H9 (cell line): ENCODE measurements at places on chromosomes 5 and 9. TPM values are rescaled to one million over a fixed set of nuclear protein-coding genes. Genes with fewer than 3 reads are reported as not detected.

GABRG2 gene
- 0.98 and 2.9 TPM in 2 replicates for total RNA-seq

UBE2QL1 gene
- 0.11 and 0.15 TPM in 2 replicates for total RNA-seq

RAB3C gene
- 11.5 and 16.3 TPM in 2 replicates for total RNA-seq

CARTPT gene
- total RNA-seq = not detected in 2 replicates

GABRA6 gene
- not detected in 2 replicates for total RNA-seq

SPAAR gene
- total RNA-seq = 0.26 TPM in 1 of 2 replicates, not detected in the other

BARX1 gene
- 1.2 TPM in 2 replicates for total RNA-seq

TRPM6 gene
- total RNA-seq = 0.57 and 0.86 TPM in 2 replicates

DNA sequence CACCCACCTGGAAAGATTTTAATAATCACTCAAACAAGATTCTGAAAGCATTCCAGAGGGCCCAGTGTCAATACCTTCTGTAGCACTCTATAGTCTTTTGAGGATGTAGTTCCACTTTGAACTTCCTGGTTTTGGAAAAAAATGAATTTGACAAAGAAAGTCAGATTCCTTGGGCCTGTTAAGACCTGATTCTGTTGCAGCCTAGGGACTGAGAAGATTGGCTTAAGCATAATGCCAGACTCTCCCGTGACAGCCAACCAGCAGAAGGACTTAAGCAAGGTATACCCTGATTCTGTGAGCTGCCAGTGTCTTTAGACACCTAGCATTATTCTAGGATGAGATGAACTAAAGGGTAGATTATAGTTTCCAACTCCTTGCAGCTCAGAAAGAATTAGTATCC lies 6.8 kb downstream of the SPINK5 start:
- no peak for DNase-seq
- H3K27me3 ChIP-seq = no peaks in the 10 kb centered on the region
- H3K36me3 ChIP-seq = no peaks in the 10 kb centered on the region

DNA sequence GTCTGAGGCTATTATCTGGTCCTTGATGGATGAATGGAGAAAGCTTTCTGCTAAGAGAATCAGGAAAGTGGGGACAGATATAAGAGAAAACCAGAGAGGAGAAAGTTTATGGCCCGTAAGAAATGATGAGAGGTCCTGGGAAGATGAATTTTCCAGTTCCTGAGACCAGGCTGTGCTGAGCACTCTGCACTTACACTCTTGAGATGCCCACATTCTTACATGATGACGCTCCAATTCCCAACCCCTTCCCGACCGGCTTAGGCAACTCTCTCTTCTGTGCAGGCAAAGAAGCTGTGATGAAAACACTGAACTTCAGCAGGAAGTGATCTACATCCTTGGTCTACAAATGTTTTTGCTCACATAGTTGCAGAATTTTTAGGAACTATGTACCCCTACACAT lies 417.0 kb downstream of the ARHGEF28 start:
- no peak overlapping the region for H3K27ac ChIP-seq
- H3K4me1 ChIP-seq = no peaks in the 10 kb centered on the region
- H3K27me3 ChIP-seq = no peaks in the 10 kb centered on the region

DNA sequence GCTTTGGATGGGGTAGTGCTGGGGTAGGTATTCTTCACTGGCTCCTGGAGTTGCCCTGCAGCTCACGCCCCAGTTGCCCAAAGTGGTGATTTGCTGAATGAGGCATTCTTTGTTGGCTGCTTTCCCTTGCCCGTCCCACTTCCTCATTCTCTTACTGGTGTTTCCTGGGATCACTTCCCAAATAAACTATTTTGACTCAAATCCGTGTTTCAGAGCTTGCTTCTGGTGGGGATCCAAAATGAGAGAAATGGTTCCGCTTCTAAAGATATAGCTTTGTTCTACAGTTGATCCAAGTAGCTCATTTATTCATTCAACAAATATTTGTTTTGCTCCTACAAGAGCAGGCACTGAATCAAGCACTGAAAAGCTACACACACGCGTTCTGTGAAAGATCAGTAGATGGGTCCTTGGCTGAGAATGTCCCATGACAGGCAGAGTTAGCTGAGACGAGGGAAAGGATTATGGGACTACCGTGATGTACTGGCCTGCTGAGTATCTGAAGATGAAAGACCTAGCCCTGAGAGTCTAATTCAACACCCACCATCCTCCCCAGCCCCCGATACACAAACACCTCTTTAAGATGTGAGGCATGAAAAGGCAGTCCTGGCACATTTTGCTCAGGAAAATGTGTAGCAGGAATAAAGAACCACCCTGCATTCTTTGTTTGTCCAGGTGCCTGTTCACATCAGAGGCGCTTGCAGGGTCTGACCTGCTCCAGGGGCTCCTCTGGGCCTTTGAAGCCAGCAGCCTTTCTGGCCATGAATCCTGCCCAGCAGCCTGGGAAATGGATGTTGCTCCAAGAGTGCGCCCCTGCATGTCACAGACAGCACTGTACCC lies 143.1 kb upstream of the RANBP3L start:
- H3K27ac ChIP-seq = no peak overlapping the region
- DNase-seq = no peak
- no peaks in the 10 kb centered on the region for H3K27me3 ChIP-seq
- H3K4me1 ChIP-seq = no peaks in the 10 kb centered on the region
- H3K4me3 ChIP-seq = no peak overlapping the region
- no peaks in the 10 kb centered on the region for H3K36me3 ChIP-seq

GRCh38 chr5:83924891-83925290 lies 204.2 kb upstream of the HAPLN1 start:
- H3K4me3 ChIP-seq = no peak overlapping the region
- no peaks in the 10 kb centered on the region for H3K36me3 ChIP-seq
- no peaks in the 10 kb centered on the region for H3K27me3 ChIP-seq
- DNase-seq = no peak
- no peak overlapping the region for H3K27ac ChIP-seq

GRCh38 chr5:64074533-64074932 lies 91.1 kb upstream of the RNF180 start:
- DNase-seq = peak; percentile 38
- no peaks in the 10 kb centered on the region for H3K36me3 ChIP-seq
- H3K27me3 ChIP-seq = no peaks in the 10 kb centered on the region

GRCh38 chr5:129902816-129903215 lies 1.4 kb upstream of the CHSY3 start:
- H3K36me3 ChIP-seq = no peaks in the 10 kb centered on the region
- H3K27ac ChIP-seq = no peak overlapping the region
- DNase-seq = no peak
- H3K4me1 ChIP-seq = no peaks in the 10 kb centered on the region
- 0 out of 3 replicates have a peak overlapping the region, but pooled peaks have one; percentile 31 for H3K4me3 ChIP-seq
- peaks cover 13% of the 10 kb centered on the region; the same call in 1 of the 2 replicates for H3K27me3 ChIP-seq

GRCh38 chr9:130138791-130139190 lies 33.4 kb upstream of the NCS1 start:
- no peak for DNase-seq
- no peaks in the 10 kb centered on the region for H3K27me3 ChIP-seq
- H3K4me3 ChIP-seq = 0 out of 3 replicates have a peak overlapping the region, but pooled peaks have one; percentile 58
- H3K27ac ChIP-seq = no peak overlapping the region

DNA sequence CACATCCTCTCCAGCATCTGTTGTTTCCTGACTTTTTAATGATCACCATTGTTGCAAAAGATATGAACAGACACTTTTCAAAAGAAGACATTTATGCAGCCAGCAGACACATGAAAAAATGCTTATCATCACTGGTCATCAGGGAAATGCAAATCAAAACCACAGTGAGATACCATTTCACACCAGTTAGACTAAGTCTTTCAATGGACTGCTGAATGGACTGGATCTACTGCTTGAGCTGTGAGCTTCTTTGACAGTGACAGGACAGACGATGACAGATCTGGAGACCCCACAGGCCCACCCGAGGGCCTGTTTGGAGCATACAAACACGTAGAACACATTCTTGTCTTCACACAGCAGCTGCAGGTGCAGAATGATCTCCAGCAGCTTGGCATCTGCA lies 266.1 kb upstream of the RIOK2 start:
- H3K4me3 ChIP-seq = no peak overlapping the region
- H3K27me3 ChIP-seq = no peaks in the 10 kb centered on the region
- no peak overlapping the region for H3K27ac ChIP-seq

- no peak overlapping the region for H3K27ac ChIP-seq
- no peaks in the 10 kb centered on the region for H3K36me3 ChIP-seq
- no peak for DNase-seq
- H3K4me1 ChIP-seq = peaks cover 5% of the 10 kb centered on the region
- no peak overlapping the region for H3K4me3 ChIP-seq
These were observed 113.7 kb downstream of the RASEF start for GRCh38 chr9:82949203-82949602.

DNA sequence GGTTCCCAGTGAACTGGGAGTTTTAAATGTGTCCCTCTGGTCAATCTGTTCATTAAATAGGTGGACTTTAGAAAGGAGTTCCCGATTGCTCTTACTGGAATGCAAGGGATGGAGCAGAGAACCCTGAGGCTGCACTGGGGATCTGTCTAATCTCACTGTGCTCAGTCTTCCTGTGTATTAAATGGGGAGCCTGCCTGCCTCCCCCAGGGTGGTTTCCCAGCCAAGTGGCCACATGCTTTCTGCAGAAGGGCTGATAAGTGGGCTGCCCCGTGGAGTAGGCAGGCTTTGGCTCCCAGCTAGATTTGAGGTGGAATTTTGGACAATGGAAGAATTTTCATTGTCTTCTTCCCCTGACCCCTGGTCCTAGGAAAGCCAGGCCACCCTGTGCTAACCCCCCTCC lies 14.0 kb upstream of the PHYHD1 start:
- peaks cover 3% of the 10 kb centered on the region; the same call in 1 of the 2 replicates for H3K4me1 ChIP-seq
- no peak overlapping the region for H3K27ac ChIP-seq
- H3K36me3 ChIP-seq = peaks cover 45% of the 10 kb centered on the region

GRCh38 chr9:18111146-18111545 lies 362.8 kb upstream of the ADAMTSL1 start:
- no peak overlapping the region for H3K4me3 ChIP-seq
- no peak for DNase-seq
- no peak overlapping the region for H3K27ac ChIP-seq
- H3K36me3 ChIP-seq = no peaks in the 10 kb centered on the region
- no peaks in the 10 kb centered on the region for H3K27me3 ChIP-seq
- H3K4me1 ChIP-seq = peaks cover 1% of the 10 kb centered on the region; the same call in 1 of the 2 replicates

DNA sequence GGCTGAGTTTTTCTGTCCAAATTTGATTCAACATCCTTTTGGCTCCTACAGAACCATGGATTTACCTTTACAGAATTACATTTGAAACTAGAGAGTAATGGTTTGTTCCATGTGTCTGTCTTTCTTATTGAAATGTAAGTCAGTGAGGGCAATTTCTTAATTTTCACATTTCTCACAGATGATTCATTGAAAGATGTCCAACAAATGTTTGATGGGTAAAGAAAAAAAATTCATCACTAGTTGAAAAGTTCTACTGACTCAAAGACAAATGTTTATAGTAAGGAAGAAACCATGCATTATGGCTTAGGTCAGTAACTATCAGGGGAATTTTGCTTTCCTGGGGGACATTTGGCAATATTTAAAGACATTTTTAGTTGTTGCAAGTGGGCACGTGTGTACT lies 131.6 kb upstream of the TRPM3 start:
- DNase-seq = no peak
- no peak overlapping the region for H3K27ac ChIP-seq
- H3K36me3 ChIP-seq = no peaks in the 10 kb centered on the region
- no peaks in the 10 kb centered on the region for H3K27me3 ChIP-seq
- H3K4me1 ChIP-seq = peaks cover 2% of the 10 kb centered on the region; the same call in 1 of the 2 replicates

DNA sequence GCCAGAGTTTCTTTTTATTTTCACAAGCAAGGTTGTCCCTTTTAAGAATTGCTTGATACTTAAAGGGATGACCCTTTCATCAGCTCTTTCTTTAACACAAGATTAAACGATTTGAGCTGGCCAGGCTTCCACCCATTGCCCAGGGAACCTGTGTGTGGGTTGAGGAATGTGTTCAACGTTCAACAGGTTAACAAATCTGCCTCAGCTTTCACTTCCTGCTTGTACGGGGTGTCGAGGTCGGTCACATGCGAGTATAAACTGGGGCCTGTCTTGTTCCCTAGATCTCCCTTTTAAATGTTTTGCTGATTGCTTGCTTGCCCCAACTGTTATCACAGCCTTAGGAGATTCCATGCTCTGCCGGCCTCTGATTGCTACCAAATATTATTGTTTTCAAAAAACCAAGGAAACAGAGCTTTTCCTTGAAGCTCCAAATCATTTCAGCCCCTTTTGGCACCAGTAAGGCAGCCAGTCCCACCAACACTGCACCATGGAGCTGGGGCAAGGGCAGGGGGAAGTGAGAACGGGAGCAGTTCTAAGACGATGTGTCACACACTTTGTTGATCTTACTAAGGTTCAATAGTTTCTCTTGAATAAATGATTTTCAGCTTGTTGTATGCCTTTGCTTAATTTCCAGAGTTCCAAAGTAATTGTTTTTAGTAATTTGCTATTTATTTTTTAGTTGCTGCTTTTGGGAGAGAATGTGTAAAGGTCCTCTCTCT lies 10.7 kb upstream of the CLK4 start:
- H3K36me3 ChIP-seq = no peaks in the 10 kb centered on the region
- H3K4me3 ChIP-seq = no peak overlapping the region
- H3K4me1 ChIP-seq = no peaks in the 10 kb centered on the region
- H3K27ac ChIP-seq = no peak overlapping the region

DNA sequence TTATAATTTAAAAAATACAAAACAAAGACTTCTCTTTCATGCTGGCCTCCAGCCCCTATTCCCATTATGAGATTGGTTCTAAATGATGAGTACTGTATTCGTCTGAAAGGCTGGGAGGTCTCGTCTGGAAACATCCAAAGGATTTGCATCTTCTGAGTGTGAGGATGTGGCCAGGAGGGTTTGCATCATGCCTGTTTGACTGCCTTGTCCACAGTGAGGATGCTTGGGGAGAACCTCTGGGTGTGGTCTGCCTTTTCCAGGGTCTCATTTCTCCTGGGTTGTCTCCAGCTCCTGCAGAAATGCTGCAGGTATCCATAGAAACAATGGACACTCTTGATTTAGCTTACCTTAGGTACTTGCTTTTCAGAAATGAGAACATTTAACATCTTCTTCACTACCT lies 26.4 kb upstream of the CXCL14 start:
- no peak overlapping the region for H3K27ac ChIP-seq
- H3K4me3 ChIP-seq = no peak overlapping the region
- no peaks in the 10 kb centered on the region for H3K36me3 ChIP-seq
- H3K4me1 ChIP-seq = no peaks in the 10 kb centered on the region
- DNase-seq = no peak
- no peaks in the 10 kb centered on the region; the same call in 1 of the 2 replicates for H3K27me3 ChIP-seq

- no peak overlapping the region for H3K4me3 ChIP-seq
- H3K27me3 ChIP-seq = no peaks in the 10 kb centered on the region
- no peak overlapping the region for H3K27ac ChIP-seq
- peaks cover 4% of the 10 kb centered on the region; the same call in 1 of the 2 replicates for H3K4me1 ChIP-seq
- H3K36me3 ChIP-seq = peaks cover 9% of the 10 kb centered on the region
- DNase-seq = no peak
These were observed 37.0 kb downstream of the DMRTA1 start for GRCh38 chr9:22483528-22484070.

DNA sequence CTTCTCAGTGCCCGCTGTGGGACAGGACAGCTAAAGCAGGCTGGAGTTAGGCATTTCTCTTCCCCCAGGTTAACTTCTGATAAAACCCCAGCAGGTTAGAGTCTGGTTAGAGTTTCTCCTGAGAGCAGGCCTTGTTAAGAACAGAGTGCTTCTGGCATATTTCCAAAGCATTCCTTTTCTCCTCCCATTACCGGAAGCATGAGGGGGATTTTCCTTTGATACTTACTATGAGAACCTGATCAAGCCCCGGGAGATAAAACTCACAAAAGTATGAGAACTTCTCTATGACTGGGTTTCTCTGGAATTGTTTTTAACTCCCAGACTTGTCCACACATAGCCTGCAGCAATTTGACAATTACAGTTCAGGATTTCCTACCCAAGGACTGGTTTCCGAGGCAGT lies 77.4 kb upstream of the MAST4 start:
- H3K27me3 ChIP-seq = no peaks in the 10 kb centered on the region
- H3K36me3 ChIP-seq = peaks cover 3% of the 10 kb centered on the region
- H3K4me1 ChIP-seq = no peaks in the 10 kb centered on the region

GRCh38 chr5:150224483-150225027 lies 34.7 kb downstream of the SLC6A7 start:
- H3K27ac ChIP-seq = no peak overlapping the region
- no peak overlapping the region for H3K4me3 ChIP-seq
- H3K4me1 ChIP-seq = no peaks in the 10 kb centered on the region
- DNase-seq = no peak
